H9 (cell line): ENCODE measurements at places on chromosomes 1 and 21. TPM values are rescaled to one million over a fixed set of nuclear protein-coding genes. Genes with fewer than 3 reads are reported as not detected.
A peak's percentile ranks its signal among the peaks of the same experiment; 100 is the strongest.

DNA sequence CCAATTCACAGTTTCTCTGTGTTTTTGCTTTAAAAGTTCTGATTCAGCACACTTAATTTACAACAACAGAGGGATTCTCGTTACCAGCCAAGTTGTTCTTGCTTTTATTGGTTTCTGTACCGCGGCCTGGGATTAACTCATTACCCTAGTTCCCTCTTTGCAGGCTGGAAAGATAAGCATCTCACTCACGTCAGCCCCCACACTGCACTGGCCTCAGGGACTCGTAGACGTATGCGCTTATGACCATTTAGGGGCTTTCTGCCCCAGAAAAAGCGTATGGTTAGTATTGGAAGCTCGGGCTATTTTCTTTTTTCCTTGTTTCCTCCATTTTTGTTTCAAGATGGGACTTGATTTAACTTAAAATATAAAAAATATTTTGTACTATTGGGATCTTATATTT lies 76.0 kb downstream of the POFUT2 start:
- no peak for DNase-seq

DNA sequence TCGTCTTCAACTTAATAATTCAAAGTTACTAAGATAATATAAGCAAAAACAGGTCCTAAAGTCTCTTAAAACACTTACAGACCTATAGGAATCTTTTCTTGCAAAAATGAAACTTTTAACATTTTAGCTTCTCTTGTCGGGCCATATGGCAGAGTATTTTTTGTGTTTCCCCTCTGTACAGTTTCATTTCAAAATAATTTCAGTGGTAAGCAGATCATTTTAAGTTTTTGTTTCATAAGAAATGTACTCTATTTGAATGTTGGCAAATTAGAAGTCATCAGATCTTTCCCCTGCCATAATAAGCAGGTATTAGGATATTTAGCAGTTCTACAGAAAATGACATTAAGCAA lies 37.9 kb downstream of the RGL1 start:
- DNase-seq, result no peak

GRCh38 chr1:17274186-17275170 lies 25.6 kb downstream of the PADI3 start:
- peak; percentile 78 for DNase-seq

GRCh38 chr1:248686815-248687214 lies 15.8 kb downstream of the OR14I1 start:
- no peak for DNase-seq

DNA sequence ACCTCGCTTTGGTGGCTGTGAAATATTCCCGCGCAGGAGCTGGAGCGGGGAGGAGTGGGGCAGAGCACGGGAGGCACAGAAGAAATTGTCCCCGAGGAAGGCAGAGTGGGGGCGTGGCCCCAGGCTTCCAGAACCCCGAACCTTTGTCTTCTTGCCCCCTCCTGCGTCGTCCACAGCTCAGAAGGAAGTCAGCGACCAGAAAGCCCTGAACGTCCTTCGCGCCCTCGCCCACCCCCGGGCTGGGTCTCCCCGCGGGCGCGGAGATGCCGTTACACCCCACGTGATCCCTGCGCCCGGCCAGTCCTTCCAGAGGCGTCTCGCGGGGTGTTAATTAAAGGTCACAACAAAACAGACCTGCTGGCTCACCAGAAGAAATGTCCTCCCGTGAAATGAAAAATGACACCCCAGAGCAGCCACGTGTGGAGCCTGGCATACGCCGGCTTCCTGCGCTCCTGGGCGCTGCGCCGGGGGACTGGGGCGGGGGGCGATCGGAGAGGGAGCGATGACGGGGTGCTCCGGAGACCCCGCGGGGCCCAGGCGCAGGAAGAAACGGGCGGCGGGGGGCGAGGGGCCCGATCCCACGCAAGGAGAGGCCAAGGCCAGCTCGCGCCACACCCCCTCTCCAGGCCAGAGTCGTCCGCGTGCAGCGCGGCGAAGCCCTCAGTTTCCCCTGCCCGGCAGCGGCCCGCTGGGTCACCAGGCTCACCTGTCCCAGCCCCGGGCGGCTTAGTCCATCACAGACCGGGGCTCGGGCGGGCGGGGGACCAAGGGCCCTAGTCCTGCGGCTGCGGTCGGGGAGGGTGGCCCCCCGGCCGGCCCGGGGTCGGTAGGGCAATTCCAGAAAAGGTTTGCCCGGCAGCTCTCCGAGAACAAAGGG lies 995 bp upstream of the KIF26B start:
- peak; percentile 45 for DNase-seq

DNA sequence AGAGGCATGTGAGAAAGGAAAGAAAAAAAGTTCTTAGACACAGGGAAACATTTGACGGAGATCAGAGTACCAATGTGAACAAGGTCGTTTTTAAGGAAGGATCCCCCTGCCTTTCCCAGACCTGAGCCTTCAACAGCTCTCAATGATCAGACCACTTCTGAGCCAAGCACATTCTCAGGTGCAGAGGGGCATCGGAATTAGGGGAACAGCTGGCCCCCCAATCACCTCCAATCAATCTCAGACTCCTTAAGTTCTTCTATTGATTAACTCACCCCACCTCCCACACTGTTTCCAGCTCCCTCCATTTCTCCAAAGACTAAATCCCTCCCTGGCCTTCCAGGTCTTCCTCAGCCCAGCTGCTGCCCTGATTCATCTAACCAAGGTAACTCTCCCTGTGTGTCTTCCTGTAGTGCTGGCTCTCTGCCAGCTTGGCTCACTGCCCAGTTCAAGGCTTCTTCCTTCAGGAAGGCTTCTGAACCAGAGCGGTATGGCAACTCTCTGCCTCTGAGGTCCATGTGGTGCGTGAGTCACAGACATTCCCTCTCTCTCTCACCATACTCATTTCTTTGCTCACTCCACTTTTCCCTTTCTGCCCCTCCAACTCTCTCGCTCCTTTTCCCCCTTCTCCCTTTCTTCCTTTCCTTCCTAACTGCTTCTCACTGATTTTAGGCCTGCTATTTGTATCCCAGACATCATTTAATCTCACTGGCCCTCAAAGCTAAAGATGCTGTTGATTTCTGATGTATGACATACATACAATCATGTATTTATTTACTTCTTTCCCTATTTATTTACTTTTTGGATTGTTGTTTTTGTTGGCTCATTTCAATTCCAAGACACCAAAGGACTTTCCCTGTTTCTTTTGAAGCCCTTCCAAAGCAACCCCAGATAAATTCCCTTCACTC lies 18.1 kb downstream of the CFAP45 start:
- DNase-seq, result no peak

- no peak for DNase-seq
These were observed 69.8 kb upstream of the ATP5PO start for GRCh38 chr21:33985117-33986050.

DNA sequence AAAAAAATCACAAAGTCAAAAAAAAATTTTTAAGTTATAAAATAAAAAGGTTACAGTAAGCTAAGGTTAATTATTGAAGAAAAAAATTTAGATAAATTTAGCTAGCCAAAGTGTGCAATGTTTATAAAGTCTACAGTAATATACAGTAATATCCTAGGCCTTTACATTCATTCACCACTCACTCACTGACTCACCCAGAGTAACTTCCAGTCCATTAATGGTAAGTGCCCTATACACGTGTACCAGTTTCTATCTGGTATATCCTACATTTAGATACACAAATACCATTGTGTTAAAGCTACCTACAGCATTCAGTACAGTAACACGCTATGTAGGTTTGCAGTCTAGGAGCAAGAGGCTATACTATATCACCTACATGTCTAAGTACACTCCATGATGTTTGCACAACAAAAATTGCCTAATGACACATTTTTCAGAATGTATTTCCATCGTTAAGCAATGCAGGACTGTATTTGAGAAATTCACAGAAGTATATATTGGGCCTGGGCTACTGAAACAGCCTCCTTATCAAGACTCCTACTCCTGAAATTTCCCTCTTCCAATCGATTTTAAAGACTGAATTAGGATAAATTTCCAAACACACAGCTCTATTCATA lies 155.1 kb downstream of the COP1 start:
- no peak for DNase-seq

DNA sequence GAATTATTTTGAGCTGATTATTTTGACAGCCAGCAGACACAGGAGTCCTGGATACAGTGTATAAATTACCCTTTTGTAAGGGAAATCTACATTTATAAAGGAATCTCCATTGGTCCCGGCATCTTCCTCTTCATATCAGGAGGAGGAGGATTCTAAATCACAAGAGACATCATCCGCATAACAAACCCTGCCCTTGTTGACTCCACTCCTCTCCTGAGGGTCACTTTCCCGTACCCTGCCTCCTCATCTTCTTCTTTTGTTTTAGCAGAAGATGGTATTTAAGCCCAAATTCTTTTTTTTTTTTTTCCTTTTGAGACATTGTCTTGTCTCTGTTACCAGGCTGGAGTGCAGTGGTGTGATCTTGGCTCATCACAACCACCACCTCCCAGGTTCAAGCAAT lies 14.6 kb upstream of the PKNOX1 start:
- DNase-seq, result peak; percentile 82

GRCh38 chr1:197314682-197315081 lies 46.6 kb downstream of the CRB1 start:
- no peak for DNase-seq

DNA sequence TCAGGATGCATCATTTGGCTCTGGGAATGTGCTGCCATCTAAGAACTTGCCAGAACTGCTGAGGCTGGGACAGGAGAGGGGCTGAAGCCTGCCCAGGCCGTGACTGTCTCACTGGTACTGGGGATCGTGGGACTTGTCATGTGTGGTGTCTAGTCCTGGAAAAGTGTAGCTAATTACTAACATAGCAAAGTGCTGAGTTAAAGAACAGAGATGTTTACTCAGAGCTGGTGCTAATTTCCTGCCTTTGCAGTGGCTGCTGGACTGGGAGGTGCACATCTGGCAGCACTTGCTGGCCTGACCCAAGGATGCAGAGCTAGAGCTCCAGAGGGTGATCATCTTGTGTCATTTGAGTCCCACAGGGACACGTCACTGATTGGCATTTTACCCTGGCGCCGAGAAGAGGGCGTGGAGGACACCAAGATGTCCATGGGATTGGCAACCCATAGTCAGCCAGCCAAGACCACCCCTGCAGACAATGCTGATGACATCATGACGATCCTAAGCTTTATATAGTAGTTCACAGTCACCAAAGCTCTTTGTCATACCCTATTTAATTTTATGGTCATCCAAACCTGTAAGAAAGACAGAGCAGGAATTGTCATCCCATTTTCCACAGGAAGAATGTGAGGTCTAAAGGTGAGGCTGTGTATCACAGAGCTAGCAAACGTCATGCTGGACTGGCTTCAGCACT lies 110.1 kb upstream of the SLC44A3 start:
- DNase-seq, result no peak

DNA sequence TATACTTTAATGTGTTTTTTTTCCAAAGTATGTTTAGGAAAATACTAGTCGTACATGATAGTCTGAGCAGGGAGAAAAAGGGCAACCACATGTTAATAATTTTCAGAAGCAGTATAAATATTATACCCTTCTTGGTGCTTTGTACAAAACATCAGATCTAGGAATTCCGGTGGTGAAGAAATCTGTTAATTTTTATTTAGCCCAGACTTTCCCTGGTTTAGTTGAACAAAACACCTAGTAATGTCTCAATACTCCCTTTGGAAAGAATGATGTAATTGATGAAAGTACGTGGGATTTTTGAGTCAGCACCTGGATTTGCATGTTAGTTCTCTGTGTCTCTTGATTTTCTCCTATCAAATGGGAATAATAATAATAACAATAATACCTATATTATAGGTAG lies 38.4 kb upstream of the KCNK2 start:
- no peak for DNase-seq

DNA sequence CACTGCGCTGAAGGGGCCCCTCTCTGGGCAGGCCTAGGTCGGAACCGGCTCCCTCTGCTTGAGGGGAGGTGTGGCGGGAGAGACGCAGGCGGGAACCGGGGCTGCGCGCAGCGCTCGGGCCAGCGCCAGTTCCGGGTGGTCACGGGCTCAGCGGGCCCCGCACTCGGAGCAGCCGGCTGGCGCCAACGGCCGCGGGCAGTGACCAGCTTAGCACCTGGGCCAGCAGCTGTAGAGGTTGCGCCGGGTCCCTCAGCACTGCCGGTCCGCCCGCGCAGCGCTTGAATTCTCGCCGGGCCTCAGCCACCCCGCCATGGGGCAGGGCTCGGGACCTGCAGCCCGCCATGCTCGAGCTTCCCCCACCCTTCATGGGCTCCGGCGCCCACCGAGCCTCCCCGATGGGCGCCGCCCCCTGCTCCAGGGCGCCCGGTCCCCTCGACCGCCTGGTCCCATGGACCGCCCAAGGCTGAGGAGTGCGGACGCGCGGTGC lies 254.6 kb downstream of the COL11A1 start:
- DNase-seq, result peak; percentile 28

DNA sequence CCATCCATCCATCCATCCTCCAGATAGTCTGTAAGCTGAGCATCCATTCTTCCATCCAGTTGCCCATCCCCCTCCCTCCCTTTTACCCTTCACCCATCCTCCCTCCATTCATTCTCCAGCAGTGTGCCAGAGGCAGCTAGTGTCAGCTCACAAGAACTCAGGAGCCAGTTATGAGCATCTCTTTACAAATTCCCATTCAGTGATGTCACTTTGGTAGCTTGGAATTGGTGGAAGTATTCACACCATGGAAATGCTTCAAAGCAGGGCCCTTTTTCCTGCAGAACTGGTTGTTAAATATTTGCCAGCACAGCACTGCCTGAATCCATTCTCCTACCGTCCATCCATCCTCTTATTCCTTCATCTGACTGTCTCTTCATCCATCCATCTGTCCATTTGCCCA lies 72.5 kb downstream of the ARHGEF10L start:
- no peak for DNase-seq

DNA sequence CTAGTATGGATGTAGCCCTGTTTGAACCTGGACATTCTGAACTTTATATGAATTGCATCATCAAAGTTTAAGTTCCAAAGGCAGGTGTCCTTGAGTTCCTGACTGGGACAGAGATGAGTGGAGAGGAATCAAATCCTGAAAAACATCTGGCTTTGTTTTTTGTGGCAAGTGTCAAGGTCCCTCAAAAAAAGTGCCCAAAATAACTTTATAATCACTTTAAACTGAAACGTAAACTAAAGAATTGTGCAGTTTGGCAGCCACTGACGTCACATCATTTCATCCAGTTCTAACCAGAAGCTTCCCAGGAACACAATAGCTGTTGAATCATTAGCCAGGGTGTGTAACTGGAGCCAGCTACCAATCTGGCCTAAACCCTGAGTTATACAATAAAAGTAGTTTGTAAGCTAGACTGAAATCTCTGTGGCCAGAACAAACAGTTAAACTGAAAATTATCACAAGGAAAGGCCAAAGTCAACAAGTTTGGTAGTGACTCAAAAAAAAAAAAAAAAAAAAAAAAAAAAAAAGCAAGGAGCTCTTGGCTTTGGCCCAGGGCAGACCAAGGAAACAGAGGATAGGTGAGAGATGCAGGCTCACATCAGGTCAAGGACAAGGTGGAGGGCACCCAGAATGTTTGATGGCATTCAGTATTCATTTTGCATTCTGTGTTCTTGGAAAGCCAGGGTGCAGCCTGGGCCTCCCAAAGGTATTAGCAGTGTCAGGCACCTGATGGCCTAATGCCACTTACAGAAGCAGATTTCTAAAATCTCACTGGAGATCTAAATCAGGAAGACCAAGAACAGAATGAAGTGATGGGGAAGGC lies 74.3 kb downstream of the TNFSF18 start:
- no peak for DNase-seq

Gene ZNF683
- not detected in 2 replicates for total RNA-seq

Gene SRRM1
- total RNA-seq, result 282 and 290 TPM in 2 replicates

Gene GJB5
- 0.22 and 0.26 TPM in 2 replicates for total RNA-seq

Gene ITGB2
- total RNA-seq, result 0.61 and 1.1 TPM in 2 replicates

Gene CELA2B
- total RNA-seq, result not detected in 2 replicates

Gene TRIM67
- total RNA-seq, result not detected in 2 replicates

Gene GUCA2B
- total RNA-seq, result not detected in 2 replicates

Gene LINGO4
- total RNA-seq, result not detected in 2 replicates
